ENCODE measurements at places on chromosomes 6 and 20.
A peak's percentile ranks its signal among the peaks of the same experiment; 100 is the strongest.

GRCh38 chr6:144583614-144583954 lies 298.4 kb downstream of the UTRN start:
- DNase-seq = no peak

- DNase-seq = no peak
These were observed 684.8 kb downstream of the QKI start for GRCh38 chr6:164099269-164099865.

GRCh38 chr20:49945701-49946477 lies 9.7 kb downstream of the RNF114 start:
- no peak for DNase-seq

GRCh38 chr6:138089325-138089724 lies 17.9 kb downstream of the PERP start:
- no peak for DNase-seq

- no peak for DNase-seq
These were observed 269.6 kb downstream of the KHDC1L start for GRCh38 chr6:72955666-72956065.

DNA sequence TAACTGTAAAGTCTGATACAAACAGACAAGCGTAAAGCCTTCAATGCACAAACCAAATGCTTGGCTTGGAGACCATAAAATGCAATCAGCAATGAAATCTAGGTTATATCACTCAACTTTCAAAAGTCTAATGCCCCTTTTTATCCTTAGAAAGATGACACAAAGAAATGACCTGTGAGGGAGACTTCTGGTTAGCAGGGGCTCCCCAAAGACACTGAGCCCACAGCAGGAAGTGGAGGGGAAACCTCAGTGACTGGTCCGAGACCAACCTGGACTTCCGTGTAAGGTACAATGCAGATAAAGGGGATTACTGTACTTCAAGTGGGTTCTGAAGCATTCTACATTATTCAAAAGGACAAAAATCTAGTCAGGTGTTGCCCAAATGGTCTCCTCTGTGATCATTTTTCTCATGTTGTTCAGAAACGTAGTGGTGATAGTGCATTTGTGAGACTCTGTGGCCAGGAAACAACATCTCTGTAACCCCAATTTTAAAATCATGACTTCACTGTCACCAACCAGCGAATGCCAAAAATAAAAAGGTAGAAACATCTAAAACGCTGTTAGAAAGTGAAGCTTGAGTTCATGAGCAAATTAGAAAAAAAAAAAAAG lies 88.2 kb downstream of the HIVEP2 start:
- DNase-seq = no peak

DNA sequence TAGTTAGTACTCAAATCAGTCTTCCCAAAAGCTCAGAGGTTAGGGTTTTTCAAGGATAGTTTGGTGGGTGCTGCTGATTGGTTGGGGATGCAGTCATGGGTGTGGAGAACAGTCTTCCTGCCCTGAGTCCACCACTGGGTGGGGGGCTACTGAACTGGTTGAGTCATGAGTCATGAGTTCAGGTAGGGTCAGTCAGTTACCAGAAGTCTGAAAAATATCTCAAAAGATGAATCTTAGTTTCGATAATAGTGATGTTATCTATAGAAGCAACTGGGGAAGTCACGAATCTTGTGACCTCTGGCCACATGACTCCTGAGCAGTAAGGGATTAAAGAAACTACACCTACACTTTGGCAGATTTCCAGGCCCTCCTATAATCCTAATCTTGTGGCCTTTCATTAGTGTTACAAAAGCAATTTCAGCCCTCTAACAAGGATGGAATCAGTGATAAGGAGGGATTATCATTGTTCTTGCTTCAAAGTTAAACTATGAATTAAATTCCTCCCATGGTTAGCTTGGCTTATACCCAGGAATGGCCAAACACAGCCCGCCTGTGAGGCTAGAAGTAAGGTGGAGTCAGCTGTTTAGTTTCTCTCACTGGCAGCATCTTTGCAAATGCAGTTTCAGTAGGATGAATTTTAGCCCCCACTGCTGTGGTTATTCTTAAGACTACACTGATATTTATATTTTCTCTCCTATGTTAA lies 33.3 kb upstream of the NKAIN2 start:
- no peak for DNase-seq

DNA sequence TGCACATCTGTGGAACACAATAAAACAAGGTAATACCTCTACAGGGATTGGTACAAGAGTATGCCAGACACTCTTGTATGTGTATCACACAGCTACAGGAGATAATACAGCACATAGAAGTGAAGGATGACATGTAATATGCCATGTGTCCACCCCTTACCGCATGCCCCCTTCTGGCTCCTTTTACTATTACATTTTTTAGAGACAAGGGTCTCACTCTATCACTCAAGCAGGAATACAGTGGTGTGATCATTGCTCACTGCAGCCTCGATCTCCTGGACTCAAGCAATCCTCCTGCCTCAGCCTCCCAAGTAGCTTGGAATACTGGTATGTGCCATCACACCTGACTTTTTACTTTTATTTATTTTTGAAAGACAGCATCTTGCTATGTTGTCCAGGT lies 4.2 kb upstream of the NCR3 start:
- peak; percentile 21 for DNase-seq

GRCh38 chr6:109348226-109348625 lies 34.0 kb downstream of the CD164 start:
- DNase-seq = no peak

DNA sequence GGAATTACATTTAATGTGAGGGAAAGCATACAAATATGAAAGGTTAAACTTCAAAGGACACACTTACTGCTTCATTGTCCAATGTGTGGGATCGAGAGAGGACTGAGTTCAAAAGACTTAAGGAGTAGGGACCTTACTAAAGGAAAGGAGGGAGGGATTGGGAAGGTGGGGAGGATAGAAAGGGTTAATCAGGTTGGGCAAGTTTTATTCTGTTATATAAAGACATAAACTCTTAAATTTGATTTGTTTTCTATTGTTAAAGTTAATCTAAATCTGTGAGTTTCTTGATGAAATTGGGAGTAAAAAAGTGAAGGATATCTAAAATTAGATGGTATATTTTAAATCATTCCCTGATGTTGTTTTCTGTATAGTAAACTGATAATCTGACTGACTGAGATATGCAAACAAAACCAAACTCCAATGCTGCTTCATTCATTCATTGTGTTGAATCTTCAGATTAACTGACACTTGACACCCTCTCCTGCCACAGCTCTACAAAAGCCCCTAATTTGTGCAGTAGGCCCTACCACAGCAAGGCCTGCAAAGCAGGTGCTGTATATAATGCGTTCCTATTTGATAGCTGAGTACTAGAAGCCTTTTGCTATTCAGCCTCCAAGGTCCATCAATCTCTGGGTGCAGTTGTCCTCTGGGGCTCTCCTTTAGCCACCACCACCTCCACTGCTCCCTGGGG lies 1.3 kb upstream of the UBE2J1 start:
- DNase-seq = no peak

DNA sequence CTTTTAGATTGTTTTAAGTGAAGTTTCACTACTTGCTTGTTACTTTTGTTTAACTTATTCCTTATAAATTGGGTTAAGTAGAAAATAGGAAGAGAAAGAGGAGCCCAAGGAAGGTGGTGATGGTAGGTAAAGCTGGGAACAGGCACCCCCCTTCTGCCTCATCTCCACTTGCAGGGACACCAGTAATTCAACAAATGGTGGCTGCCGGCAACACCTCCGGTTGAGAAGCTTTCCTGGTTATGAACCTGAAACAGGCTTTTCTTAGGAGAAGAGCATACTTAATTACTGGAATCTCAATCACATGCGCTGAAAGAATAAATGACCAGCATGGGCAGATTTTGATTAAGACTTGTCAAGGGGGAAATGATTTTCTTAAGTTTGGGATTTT lies 158.9 kb upstream of the ZNF217 start:
- peak; percentile 53 for DNase-seq

GRCh38 chr6:40881501-40881900 lies 157.5 kb downstream of the UNC5CL start:
- DNase-seq = no peak

DNA sequence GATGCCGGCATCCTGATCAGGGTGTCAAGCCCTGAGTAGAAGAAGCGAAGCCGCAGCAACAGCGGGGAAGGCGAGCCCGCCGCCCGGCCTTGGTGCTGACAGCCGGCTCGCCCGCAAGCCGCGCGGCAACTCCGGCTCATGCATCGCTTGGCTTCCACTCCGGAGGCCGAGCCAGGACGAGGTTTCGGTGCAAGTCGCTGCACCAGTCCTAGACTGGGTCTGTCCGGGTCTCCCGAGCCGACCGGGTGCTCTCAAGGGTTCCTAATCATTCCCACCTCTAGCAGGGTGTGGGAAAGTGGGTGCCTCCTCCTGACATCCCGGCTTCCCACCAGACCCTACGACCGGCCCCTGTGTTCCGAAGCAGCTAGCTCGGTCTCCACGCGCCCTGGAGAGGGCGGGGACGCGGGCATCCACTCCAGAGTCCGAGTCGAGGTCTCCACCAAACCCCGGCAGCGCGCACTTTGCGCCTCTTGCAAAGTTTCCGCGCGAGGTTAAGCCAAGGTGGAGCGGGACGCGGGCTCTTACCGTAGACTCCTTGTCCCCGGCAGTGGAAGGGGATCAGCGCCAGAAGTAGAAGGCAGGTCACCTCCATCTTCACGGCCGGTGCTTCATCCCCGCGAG lies 1.4 kb downstream of the MDGA1 start:
- peak; percentile 53 for DNase-seq

DNA sequence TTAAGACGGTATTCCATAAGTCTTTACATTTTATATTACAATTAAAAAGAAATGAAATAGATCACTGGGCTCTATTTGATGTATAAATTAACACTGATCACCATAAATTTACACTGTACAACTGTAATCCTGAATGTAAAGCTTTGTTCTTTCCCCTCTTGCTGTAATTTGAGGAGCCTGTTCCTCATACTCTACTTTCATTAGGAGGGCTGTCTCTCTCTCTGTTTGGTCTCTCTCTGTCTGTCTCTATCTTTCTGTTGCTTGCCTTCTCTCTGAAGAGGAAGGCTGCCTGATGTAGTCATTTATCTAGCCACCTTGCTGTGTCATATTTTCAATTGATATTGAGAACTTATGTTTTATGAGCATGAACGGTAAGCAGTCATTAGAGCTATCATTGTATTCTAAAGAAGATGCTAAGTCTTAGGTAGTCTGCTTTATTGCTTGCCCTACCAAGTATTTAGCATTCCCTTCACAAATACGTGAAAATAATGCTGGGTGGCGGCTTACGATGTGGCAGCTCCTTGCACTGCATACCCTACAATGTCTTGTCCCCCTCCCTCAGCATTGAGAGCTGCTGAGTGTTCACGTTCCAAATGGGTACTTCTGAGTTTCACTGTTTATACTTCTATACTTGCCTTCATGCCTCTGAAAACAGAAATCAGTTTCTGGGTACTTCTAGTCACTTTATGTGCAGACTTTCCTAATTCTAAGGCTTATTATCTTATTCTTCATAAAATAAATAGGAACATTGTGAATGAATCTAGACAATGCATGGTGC lies 205.5 kb downstream of the NKAIN2 start:
- DNase-seq = no peak

DNA sequence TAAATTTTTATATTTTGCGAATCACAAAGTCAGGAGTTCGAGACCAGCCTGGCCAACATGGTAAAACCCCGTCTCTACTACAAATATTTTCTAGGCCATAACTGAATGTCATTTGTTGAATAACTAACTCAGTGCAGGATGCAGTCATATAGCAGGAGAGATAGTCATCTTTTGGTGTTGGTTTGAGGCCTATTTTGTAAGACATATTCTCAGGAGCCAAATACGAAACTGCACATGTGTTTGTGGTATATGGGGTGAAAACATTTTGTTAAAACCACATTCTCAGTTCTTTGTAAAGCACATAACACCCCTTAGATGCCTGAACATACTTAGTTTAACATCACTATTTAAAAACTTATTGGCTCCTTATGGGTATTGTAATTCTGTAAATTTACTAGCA lies 4.7 kb upstream of the ENPP5 start:
- no peak for DNase-seq

GRCh38 chr6:105510746-105511145 lies 107.9 kb upstream of the PREP start:
- no peak for DNase-seq

- no peak for DNase-seq
These were observed 382.5 kb downstream of the PRKN start for GRCh38 chr6:162345051-162345511.

DNA sequence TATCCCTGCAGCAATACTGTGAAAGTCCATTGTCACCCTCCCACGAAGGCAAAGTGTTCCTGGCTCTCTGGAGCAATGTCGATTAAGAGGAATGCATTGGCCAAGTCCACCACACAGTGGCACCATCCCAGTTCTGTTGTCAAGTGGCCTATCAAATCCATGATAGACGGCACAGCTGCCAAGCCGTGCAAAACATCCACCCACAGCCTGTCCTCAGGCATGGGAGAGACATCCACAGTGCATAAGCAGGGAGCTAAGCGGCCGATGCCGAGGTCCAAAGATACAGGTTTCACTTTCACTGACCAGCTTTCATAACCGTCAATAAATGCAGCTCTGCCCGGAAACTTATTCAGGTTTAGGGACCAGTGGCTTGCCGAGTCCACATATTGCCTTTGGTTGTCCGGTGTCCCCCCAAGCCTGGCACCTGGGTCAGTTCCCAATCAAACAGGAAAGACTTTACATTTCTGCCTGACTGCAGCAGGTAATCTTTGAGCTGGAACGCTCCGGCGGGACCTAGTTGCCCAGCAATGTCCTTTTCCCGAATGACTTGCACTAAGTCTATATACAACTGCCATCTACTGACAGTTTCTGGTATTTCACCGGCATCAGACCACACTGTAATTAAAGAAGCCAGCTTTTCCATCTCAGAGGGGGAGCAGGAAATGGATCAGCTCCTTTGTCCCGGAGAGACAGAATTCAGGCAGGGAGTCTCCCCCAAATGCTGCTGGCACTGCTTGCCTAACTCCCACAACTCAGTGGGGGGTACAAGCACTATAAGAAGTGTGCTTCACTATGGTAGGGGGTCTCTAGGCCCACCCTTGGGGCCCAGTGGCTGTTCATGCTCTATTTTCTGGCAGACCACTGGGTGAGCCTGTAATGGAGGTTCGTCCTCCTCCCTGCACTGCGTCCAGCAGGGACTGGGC lies 6.3 kb downstream of the ZKSCAN3 start:
- peak; percentile 86 for DNase-seq

- DNase-seq = peak; percentile 62
These were observed 7.6 kb downstream of the TREM1 start for GRCh38 chr6:41278699-41279405.

- no peak for DNase-seq
These were observed 38.4 kb downstream of the TMEM242 start for GRCh38 chr6:157284738-157285421.

GRCh38 chr6:131136021-131136786 lies 937 bp downstream of the AKAP7 start:
- DNase-seq = no peak

All from NCI-H526 treated with DMSO at 0.1 percent for 48 hours (cell line).